Fibroblast of skin of back (primary cell): ENCODE measurements at places on chromosomes 6 and 20.
A peak's percentile ranks its signal among the peaks of the same experiment; 100 is the strongest.

- DNase-seq: no peak
These were observed 46.4 kb downstream of the FOXF2 start for GRCh38 chr6:1435806-1436205.

DNA sequence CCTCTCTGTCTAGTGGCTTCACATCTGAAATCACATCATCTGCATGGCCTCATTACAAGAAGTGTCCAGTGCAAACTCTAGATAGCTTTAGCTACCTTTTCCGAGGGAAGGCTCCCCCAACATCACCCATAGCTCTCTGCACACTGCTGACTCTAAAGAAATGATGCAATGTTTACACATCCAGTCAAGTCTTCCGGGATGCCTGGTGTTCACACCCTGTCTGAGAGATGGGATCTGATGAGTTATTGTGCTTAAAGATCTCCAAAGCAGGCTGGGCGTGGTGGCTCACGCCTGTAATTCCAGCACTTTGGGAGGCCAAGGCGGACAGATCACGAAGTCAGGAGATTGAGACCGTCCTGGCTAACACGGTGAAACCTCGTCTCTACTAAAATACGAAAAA is 404.6 kb upstream of the IRAK1BP1 start:
- no peak for DNase-seq

GRCh38 chr20:5544712-5545111 is 205.5 kb upstream of the SHLD1 start:
- no peak for DNase-seq

DNA sequence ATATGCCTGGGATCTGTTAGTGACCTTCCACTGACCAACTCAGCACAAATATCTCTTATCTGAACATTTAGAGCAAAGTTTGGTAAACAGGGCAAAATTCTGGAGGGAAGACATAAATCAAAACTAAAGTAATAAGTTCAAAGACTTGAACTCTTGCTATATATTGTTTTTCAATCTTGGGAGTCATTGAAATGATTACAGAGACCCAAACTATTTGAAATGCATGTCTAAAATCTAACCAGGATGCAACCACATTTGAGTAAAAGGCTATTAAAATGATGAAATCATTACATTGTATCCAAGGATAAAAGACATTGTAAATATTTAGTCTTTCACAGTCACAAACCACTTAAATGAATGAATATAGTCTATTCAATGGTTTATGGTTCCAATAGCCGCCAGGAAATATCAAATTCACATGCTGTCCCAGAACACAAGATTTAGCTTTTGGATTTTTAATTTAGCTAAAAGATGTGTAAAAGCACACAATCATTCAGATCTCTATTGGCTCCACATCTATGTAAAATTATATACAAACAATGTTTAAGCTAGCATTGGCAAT is 256.6 kb upstream of the EPHA7 start:
- no peak for DNase-seq

DNA sequence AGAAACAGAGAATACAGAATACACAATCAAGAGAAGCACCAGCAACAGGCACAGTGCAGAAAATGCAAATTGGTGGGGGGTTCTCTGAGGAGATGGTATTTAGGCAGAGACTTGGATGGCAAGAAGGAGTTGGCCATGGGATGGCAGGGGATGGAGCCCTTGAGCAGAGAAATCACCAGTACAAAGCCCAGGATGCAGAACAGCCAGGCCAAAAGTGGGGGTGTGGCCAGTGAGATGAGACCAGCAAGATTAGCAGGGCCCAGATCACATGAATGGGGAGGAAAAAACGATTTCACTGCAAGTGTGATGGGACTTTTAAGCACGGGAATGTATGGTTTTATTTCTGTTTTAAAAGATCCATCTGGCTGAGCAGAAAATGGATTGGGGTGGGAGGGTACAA is 63.4 kb downstream of the TRAM2 start:
- no peak for DNase-seq

- DNase-seq: no peak
These were observed 33.4 kb downstream of the TGM2 start for GRCh38 chr20:38131588-38132121.

GRCh38 chr6:7707787-7708186 is 18.1 kb upstream of the BMP6 start:
- DNase-seq: peak; percentile 52

- no peak for DNase-seq
These were observed 48.2 kb downstream of the CENPW start for GRCh38 chr6:126388104-126388598.

GRCh38 chr6:126797981-126798380 is 320.5 kb upstream of the RSPO3 start:
- peak; percentile 54 for DNase-seq

GRCh38 chr6:1346101-1346500 is 34.2 kb downstream of the FOXQ1 start:
- no peak for DNase-seq

DNA sequence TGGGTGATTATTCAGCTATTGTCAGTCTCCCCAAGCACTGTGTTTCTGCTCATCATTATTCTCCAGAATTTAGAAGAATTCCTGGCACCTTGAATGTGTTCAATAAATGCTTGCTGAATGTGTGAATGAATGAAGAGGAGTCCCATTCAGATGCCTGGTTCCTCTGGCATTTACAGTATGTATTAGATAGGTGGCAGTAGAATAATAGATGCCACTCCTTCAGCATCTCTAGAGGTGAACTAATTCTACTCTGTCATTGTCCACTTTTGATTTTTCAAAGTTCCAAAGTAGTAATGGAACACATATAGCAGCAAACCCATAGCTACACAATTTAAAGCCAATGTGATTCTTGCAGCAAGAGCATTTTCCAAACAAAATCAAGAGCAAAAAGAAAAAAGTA is 118.9 kb upstream of the CEP162 start:
- peak; percentile 5 for DNase-seq

- DNase-seq: no peak
These were observed 50.4 kb downstream of the HMGN3 start for GRCh38 chr6:79184086-79184485.

GRCh38 chr6:78231002-78231401 is 578.2 kb downstream of the MEI4 start:
- DNase-seq: no peak

GRCh38 chr20:1508574-1508973 is 17.4 kb upstream of the SIRPB2 start:
- DNase-seq: peak; percentile 9

GRCh38 chr20:14333721-14334120 is 3.7 kb downstream of the FLRT3 start:
- DNase-seq: no peak

DNA sequence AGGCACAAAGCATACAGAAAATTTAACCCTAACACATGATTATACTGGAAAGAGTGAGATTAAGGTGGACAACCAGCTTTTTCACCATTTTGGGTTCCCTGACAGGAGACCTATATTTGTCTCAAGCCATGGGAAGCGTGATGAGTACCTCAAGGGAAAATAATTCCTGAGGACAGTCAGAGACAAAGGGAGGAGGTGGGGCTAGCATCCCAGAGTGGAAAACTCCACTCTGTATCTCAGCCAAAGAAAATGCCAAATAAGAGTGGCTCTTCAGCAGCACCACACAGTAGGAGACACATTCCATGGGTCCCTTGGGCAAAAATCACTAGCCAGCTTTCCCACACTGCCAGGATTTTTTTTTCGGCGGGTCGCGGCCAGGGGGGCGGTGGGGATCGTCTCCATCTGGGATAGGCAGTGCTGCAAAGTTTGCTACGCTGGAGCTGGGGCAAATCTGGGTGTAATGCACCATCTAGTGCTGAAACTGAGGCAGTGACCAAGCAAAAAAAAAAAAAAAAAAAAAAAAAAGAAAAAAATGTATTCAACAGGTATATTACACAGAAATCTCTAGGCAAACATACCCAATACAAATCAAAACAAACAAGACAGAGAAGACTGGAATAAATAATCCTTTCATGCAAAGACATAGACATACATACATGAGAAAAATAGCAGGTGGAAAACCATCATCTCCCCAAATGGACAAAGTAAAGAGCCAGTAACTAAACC is 77.3 kb upstream of the SLC35F1 start:
- peak; percentile 84 for DNase-seq
